Activated CD4-positive, alpha-beta T cell treated with anti-CD3 and anti-CD28 coated beads, Interleukin-10, Interleukin-2, amounts not matched to agents 100 ng/mL and 50 ng/mL, durations not matched to agents 16 hours and 8 hours (primary cell): ENCODE measurements at places on chromosomes 6 and 20.

DNA sequence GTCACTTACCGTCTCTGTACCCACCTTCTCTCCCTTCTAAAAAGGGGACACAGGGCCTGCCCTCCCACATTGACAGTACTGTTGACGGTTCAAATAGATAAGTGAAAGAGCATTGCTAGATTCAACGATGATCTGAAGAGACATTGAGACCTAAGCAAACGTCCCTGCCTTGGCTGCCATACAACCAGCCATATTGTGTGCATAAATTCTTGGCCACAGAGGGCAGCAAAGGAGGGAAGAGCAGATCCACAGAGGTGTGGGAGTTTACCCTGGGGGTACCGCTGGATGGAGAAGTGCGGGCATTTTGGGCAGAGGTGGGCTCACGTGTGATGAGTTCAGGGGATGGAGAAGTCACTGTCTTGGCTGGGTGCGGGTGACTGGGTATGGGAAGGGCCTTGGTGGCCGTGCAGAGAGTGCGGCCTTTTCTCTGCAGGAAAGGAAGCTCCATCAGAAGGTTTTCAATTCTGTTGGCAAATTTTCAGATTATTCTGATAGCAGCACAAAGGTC is 85.6 kb downstream of the POPDC3 start:
- DNase-seq, result no peak

DNA sequence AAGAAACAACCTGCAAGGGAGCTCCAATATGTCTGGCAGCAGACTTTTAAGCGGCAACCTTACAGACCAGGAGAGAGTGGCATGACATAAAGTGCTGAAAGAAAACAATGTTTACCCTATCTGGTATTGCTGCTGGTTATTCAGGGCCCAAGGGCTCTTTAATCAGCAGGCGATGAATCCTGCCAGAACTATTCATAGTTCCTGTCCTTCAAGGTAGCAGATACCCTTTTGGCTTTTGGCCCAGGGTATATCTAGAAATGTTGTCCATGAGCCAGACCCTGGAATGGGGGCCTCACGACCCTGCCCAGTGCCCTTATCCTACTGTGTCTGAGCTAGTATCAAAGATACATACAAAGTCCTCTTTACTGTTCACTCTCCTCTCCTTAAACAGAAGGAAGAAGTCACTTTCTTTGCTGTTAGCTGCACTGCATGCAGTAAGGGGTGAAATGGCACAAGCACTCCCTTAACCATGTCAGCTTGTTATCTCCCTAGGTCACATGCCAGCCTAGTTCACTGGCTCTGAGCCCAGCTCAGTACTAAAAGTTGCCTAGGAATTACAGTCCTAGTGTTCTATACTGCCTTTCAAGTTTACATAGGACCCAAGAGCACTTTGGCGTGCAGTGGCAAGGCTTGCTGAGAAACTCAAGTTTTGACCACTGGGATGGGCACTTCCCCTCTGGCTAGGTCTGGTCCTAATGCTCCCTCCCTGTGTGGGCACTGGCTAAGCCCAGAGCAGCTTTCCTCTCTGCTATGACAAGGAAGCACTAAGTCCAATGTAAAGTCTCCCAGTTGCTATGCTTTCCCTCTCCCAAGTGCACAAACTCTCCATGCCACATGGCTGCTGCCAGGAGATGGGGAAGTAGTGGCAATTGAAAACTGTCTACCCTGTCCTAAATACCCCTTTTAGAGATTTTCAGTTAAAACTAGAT is 122.0 kb downstream of the HTR1B start:
- DNase-seq, result no peak

GRCh38 chr6:89564752-89565427 is 73.7 kb downstream of the LYRM2 start:
- no peak for DNase-seq

GRCh38 chr6:130927305-130927704 is 100.1 kb downstream of the SMLR1 start:
- DNase-seq, result no peak

DNA sequence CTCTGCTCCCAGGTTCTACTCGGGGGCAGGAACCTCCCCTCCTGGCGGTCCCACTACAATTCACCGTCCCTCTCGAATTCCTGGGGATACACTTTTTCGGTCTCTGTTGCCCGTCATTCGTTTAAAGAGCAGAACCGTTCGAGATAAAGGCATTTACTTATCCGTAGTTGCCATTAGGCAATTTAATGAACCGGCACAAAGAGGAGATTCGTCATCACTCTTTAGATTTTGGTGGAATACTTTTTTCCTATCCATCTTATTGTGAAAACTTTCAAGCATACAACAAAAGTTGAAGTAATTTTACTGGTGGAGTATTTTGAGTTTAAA is 1.2 kb upstream of the CD24 start:
- DNase-seq, result no peak

- no peak for DNase-seq
Measured at GRCh38 chr20:60266177-60266823, 308.1 kb downstream of the CDH26 start.

DNA sequence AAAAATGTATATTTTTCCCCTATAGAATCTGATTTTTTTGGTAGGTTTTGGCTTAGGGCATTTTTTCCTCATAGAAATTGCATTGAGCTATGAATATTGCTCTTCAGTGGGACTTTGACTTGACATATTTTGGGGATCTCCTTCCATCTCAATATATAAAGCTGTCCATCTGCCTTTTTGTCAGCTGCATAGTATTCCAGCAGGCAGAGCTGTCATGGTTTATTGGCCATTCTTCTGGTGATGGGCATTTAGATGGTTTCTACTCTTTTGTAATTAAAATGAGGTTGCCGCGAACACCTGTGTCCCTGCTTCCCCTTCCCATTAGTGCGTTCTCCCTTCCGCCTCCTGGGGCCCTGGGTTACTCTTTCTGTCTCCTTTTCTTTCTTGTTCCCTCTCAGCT is 80.0 kb upstream of the NNAT start:
- no peak for DNase-seq

DNA sequence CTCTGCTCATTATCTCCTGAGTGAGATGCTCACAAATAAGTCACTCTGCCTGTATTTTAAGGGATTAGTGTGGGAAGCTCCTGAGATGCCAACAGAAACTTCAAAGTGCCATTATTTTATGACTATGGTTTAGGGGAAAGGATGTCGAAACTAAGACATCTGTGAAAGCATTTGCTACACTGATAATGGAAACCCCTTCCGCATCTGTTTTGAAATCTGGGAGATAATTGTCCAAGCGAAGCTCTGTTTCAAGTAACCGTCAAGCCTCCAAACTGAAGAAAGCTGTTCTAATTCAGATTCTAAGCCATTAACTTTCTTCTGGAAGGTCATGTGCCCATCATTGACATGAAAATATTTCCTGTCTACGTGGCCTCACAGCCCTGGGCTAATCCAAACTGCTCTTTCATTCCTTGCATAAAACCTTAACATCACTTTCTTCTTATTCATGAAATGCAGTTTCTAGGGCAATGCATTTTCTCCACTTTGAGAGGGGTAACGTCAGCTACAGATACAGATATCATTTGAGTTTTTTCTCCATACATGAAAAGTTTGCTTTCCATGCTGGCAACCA is 932.0 kb downstream of the C6orf118 start:
- DNase-seq, result no peak

GRCh38 chr6:72861935-72862432 is 240.1 kb downstream of the KCNQ5 start:
- DNase-seq, result no peak

DNA sequence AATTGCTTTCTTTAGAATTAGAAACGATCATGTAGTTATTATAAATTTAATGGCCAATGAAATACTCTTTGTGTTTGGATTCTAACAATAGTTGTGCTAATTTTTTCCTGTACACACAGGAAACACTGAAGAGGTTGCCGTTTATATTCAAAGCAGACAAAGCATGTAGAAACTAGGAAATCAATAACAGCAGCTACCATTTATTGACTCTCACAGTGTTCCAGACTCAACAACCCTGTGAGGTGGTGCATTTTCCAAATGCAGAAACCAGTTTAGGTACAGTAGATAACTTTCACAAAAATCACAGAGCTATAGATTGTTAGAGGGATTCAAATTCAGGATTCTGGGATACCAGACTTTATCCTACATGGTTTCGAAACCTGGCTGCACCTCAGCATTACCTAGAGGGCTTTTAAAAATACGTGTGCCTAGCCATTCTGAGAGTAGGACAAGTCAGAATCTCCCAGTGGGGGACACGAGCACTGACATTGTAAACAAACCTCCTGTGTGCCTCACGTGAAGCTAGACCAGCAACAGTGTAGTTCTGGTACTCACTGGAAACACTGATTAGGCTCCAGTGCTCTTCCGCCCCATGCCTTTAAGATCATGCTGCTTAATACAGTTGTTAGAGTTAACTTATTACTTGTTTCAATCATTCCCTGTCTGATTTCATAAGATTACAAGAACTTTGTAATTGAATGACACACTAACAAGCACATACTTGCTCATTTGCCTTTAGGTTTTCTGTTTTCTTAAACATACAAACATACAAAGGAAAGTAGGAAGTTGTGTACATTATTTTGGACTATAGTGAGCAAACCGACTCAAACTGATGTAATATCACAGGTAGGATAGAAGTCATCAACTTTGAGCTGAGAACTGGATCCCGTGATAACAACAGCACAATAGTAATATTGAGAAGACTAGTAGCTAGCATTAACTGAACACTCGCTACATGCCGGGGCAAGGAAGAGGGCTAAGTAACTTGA is 65.8 kb downstream of the MAP3K4 start:
- no peak for DNase-seq

DNA sequence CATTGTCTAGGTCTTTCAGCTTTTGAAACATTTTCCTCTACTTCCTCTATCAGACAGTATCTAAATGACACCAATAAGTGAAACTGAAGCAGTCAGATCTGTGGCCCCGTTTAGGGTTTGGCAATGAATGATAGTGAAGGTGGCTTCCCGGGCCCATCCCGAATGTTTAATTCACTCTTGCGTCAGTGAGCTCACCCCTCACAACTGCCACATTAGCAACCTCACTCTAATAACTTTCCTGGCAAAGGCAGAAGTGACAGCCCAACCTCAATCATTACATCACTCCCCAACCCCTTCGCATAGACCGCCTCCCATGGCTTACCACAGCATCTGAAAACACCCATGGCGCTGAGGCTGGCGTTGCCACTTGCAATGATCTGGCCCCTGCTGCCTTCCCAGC is 92.4 kb upstream of the CD83 start:
- DNase-seq, result peak; percentile 44

DNA sequence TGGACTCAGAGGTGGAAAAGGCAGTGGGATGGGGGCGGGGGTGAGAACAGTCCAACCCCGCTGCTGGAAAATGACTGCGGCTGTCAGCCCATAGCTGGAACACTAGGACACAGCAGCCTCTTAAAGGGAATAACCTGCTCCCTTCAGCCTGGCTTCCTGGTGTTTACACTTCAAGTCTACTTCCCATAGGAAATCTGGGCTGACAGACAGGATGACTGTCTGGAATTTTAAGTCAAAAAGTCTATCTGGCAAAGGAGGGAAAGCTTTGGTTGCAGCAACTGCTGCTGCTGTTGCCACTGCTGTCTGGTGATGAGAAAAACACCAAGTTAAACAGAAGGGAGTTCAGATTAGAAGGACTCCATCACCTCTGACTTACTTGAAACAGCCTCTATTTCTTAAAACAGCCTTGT is 44.9 kb downstream of the TNFRSF21 start:
- DNase-seq, result no peak

GRCh38 chr20:41436679-41437078 is 70.1 kb upstream of the EMILIN3 start:
- peak; percentile 64 for DNase-seq

- no peak for DNase-seq
Measured at GRCh38 chr20:47988676-47989075, 203.4 kb upstream of the SULF2 start.

GRCh38 chr6:341914-342831 is 49.4 kb upstream of the IRF4 start:
- DNase-seq, result no peak

DNA sequence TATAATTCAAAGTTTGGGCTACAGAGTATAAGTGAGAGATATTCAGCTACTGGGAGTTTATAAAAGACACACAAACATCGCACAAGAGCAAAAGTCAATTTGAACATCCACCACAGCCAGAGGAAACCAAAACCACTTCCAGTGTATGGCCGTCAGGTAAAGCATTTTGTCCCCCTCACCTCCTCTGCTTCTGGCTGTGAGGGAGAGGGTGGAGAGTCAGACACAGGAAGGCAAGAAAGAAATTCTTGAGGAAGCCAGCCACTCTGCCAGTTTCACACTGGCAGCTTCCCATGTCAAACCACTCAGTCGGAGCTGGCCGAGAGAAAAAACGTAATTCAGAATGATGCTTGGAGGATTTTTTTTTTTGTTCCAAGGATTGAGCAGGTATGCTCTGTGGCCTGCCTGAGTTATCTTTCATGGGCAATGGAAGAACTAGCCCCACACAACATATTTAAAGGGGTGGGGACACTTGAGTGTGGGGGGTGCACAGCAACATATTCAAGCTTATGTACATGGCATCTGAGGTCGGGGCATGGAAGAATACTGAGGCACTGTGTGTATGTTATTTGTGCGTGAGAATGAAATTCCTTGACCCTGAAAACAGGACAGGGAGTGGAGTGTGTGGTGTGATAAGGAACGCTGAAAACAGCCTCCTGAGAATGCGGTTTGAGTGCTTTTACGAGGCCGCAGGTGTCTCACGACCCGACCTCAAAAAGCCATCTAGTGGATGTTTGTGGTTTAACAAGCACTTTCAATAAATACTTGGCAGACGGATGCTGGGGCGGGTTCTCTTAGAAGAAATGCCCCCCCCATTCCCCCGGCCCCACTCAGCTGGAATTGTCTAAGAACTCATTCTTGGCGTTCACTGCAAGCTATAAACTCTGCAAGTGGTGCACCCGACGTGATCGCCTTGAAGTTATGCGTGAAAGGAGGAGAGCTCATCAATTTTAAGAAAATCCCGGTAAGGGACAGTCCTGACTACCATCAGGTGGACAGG is 27.5 kb upstream of the ZBTB22 start:
- DNase-seq, result peak; percentile 82

GRCh38 chr6:79420054-79420453 is 117.2 kb downstream of the LCA5 start:
- no peak for DNase-seq

GRCh38 chr6:162294029-162294428 is 433.5 kb downstream of the PRKN start:
- DNase-seq, result no peak
